K562 (cell line): ENCODE measurements at places on chromosomes 11 and 22. TPM values are rescaled to one million over a fixed set of nuclear protein-coding genes. Genes with fewer than 3 reads are reported as not detected.

NLRP14 gene
- 0.65 and 0.73 TPM in 2 replicates for total RNA-seq

PATE1 gene
- not detected in 2 replicates for total RNA-seq

GLYATL1 gene
- not detected in 2 replicates for total RNA-seq

KCNQ1 gene
- total RNA-seq: 0.44 and 0.45 TPM in 2 replicates

DNA sequence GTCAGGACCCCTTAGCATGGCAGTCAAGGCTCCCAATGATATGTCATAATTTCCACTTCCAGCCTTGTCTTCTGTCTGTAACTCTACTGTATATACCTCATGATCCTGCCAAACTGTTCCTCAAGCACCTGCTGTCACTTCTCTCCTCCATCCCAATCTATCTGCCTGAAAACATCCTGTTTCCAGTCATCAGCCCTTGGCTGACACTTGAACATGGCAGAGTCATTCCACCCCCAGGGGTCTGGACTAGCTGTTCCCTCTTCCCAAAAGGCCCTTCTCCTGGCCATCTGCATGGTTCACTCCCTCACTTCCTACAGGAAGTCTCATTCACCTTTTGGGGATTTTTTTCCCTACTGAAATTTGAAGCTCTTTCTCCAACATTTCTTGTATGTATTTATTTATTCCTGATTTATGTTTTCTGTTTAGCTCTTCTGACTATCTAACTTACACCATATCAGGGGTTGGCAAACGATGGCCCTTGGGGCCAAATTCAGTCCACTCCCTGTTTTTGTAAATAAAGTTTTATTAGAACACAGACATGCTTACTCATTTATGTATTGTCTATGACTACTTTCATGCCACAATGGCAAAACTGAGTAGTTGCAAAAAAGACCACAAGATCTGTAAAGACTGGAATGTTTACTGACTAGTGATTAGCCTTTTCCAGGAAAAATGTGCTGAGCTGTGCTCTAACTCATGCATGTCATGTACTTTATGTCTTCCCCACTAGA, 278.4 kb downstream of the KIRREL3 start:
- H3K4me1 ChIP-seq: no peaks in the 10 kb centered on the region
- no peak for DNase-seq
- H3K27ac ChIP-seq: no peak overlapping the region
- H3K36me3 ChIP-seq: no peaks in the 10 kb centered on the region
- no peaks in the 10 kb centered on the region; the same call in none of the 2 replicates for H3K27me3 ChIP-seq

CARD18 gene
- total RNA-seq: 3.2 and 3.5 TPM in 2 replicates

TBC1D10A gene
- total RNA-seq: 9.8 and 10.4 TPM in 2 replicates

C1QTNF5 gene
- total RNA-seq: 0.47 and 0.65 TPM in 2 replicates

- H3K4me3 ChIP-seq: no peak overlapping the region
- H3K36me3 ChIP-seq: no peaks in the 10 kb centered on the region
- H3K27me3 ChIP-seq: no peaks in the 10 kb centered on the region
- DNase-seq: no peak
- no peak overlapping the region for H3K27ac ChIP-seq
Measured at GRCh38 chr11:112511911-112512310, 251.3 kb upstream of the PLET1 start.

DNA sequence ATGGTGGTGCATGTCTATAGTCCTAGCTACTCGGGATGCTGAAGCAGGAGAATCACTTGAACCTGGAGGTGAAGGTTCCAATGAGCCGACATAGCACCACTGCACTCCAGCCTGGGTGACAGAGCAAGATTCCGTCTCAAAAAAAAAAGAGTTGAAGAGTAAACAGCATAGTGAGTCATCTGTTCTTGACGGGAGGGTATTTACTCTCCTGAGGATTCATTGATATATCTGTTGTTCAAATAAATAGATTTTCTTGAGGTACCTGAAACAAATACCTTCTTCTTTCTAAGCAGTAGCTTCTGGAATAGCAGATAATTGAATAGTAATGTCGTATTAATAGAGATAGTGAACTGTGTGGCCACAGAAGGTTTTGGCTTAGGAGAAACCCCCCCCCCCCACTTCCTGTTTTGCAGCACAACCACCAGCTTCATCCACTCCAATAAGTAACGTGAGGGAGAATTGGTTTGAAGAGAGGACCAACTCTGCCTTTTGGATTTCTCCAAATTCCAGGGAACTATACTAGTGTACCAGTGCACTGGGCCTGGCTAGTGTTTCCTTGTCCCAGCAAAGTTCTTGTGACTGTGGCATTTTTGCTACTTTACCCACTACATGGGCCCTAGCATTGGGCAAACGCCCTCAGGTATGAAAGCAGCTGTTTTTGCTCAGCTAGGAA, 90.0 kb downstream of the PRMT3 start:
- peak; percentile 51 for DNase-seq
- H3K4me1 ChIP-seq: peaks cover 53% of the 10 kb centered on the region
- no peaks in the 10 kb centered on the region for H3K27me3 ChIP-seq

GGTLC2 gene
- total RNA-seq: not detected in 2 replicates

UBQLNL gene
- 0.09 and 0.20 TPM in 2 replicates for total RNA-seq

OR5AP2 gene
- not detected in 2 replicates for total RNA-seq

SERHL2 gene
- 19.9 and 21.9 TPM in 2 replicates for total RNA-seq

- H3K4me3 ChIP-seq: no peak overlapping the region
- H3K27ac ChIP-seq: no peak overlapping the region
- H3K36me3 ChIP-seq: peaks cover 23% of the 10 kb centered on the region; the same call in 2 of the 3 replicates
Measured at GRCh38 chr11:111623527-111624030, 21.3 kb downstream of the SIK2 start.

- no peak overlapping the region for H3K4me3 ChIP-seq
- DNase-seq: no peak
- no peaks in the 10 kb centered on the region for H3K4me1 ChIP-seq
- peaks cover 21% of the 10 kb centered on the region for H3K27me3 ChIP-seq
- no peak overlapping the region for H3K27ac ChIP-seq
Measured at GRCh38 chr11:17600316-17601255, 53.5 kb downstream of the OTOG start.
